ENCODE measurements at places on chromosomes 3 and 15. TPM values are rescaled to one million over a fixed set of nuclear protein-coding genes. Genes with fewer than 3 reads are reported as not detected.

Gene LDHAL6B
- not detected for total RNA-seq

Gene ZKSCAN7
- 1.9 TPM for total RNA-seq

Gene TMOD3
- total RNA-seq = 59.2 TPM

Gene TLNRD1
- 31.2 TPM for total RNA-seq

Gene SUCNR1
- not detected for total RNA-seq

Gene HYAL3
- total RNA-seq = 13.0 TPM

Gene C3orf62
- 7.1 TPM for total RNA-seq

Gene SAMMSON
- not detected for total RNA-seq

Gene ISLR2
- 0.14 TPM for total RNA-seq

Gene COL7A1
- 1.1 TPM for total RNA-seq

Gene GOLGA6L7
- total RNA-seq = not detected

Gene SPINK8
- total RNA-seq = not detected

Gene RHOV
- not detected for total RNA-seq

Gene IQCF6
- total RNA-seq = not detected

Gene CCK
- not detected for total RNA-seq

Gene LYZL4
- total RNA-seq = not detected

Gene LIPH
- not detected for total RNA-seq

Gene RPP14
- 16.9 TPM for total RNA-seq

Gene CLK3
- total RNA-seq = 140 TPM

Gene NT5DC2
- total RNA-seq = 38.7 TPM

Gene SH3GL3
- not detected for total RNA-seq

Gene TLE3
- 53.5 TPM for total RNA-seq

Gene WDR93
- not detected for total RNA-seq

Gene RPLP1
- total RNA-seq = 1,605 TPM

Gene C3orf70
- total RNA-seq = 0.07 TPM

Gene CCR3
- 2.0 TPM for total RNA-seq

Gene CPEB1
- not detected for total RNA-seq

Gene MBD4
- total RNA-seq = 52.0 TPM

Gene P2RY12
- not detected for total RNA-seq
